A549 (cell line): ENCODE measurements at places on chromosomes 6 and 20.

DNA sequence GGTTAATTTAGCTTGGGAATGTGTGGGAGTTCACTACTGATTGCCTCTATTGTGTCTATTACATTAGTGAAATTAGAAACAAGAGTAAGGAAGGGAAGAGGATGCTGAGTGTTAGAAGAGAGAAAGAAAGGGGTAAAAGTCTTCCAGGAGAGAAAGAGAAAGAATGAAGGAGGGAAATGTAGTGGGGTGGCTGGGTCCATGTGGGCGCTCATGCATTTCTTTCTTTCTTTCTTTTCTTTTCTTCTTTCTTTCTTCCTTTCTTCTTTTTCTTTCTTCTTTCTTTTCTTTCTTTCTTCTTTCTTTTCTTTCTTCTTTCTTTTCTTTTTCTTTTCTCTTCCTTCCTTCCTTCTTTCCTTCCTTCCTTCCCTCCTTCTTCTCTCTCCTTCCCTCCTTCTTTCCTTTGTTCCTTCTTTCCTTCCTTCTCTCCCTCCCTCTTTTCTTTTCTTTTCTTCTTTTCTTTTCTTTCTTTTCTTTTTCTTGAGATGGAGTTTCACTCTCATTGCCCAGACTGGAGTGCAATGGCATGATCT, 16.2 kb upstream of the SALL4 start:
- no peak for DNase-seq

DNA sequence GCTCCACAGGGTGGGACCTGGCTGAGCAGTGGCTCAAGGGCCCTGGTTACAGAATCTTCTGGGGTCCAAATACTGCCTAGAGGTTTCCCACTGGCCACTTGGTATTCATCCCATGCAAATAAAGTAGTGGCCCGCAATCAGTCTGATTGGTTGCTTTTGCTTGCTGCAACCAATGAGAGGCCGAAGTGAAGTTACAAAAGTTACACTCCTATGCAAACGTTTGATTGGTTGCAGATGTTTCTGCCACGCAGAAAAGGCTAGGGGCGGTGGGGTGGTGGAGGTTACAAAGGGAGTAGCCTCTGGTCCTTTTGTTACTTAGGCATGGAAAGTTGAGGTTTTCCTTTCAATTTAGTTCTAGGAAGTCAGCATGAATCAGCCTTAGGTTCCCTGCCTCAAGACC, 3.6 kb upstream of the NHLRC1 start:
- no peak for DNase-seq

- no peak for DNase-seq
Observed at GRCh38 chr6:54134935-54135334, 23.7 kb downstream of the MLIP start.

DNA sequence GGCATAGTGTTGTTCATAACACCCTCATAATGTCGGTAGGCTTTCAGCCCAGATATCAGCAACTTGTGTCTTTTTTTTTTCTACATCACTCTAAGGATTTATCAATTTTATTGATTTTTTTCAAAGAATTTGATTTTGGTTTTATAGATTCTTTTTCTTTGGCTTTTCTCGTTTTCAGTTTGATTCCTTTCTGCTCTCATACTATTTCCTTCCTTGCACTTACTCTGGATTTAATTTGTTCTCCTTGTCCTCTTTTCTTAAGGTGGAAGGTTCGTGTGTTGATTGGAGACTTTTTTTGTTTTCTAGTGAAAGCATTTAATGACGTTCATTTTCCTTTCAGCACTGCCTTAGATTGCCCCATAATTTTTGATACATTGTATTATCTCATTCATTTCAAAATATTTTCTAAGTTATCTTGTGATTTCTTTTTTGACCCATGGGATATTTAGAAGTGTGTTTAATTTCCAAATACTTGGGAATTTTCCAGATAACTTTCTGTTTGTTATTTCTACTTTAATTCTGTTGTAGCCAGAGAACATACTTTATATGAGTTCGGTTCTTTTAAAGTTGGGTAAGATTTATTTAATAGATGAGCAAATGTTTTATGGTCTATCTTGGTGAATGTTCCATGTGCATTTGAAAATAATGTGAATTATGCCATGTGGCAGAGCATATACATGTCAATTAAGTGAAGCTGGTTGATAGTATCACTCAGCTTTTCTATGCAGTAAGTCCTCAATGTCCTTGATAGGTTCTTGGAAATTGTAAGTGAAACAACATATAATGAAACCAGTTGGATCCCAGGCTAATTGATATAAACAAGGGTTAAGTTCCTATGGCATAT, 62.8 kb downstream of the IRF4 start:
- no peak for DNase-seq

- peak; percentile 96 for DNase-seq
Observed at GRCh38 chr6:10886691-10887502, at the start of gene SYCP2L. Gene SYCP2L (plus strand): TSS chr6:10887052. CDS start chr6:10887127, 75 bp downstream.

DNA sequence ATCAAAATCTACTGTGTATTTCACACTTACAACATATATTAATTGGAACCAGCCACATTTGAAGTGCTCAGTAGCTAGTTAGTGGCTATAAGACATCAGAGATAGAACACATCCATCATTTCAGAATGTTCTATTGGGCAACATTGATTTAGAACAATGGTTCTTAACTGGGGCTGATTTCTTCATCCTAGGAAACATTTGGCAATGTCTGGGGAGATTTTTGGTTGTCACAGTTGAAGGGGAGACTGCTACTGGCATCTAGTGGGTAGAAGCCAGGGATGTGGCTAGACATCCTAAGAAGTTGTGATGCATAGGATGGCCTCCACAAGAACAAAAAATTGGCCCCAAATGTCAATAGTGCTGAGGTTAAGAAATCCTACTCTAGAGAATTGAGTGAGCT, 132.5 kb downstream of the OLIG3 start:
- DNase-seq: no peak

- no peak for DNase-seq
Observed at GRCh38 chr20:35497780-35498189, 31.7 kb downstream of the C20orf173 start.

DNA sequence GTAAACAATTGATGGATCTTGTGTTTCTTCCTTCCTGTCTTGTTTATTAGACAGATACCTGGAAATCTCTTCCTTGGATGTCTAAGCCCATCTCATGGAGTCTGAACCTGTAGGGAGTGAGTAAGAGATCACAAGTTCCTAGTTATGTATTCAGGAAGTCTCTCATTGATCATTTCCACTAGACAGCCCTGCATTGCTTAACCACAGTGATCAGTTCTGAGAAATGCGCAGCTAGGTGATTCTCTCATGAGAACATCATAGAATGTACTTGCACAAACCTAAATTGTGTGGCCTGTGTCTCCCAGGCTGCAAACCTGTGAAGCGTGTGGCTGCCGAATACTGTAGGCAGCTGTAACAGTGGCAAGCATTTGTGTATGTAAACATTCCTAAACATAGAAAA, 39.1 kb downstream of the FAM120B start:
- DNase-seq: no peak

GRCh38 chr20:10547276-10548114, 112.4 kb downstream of the SLX4IP start:
- no peak for DNase-seq

DNA sequence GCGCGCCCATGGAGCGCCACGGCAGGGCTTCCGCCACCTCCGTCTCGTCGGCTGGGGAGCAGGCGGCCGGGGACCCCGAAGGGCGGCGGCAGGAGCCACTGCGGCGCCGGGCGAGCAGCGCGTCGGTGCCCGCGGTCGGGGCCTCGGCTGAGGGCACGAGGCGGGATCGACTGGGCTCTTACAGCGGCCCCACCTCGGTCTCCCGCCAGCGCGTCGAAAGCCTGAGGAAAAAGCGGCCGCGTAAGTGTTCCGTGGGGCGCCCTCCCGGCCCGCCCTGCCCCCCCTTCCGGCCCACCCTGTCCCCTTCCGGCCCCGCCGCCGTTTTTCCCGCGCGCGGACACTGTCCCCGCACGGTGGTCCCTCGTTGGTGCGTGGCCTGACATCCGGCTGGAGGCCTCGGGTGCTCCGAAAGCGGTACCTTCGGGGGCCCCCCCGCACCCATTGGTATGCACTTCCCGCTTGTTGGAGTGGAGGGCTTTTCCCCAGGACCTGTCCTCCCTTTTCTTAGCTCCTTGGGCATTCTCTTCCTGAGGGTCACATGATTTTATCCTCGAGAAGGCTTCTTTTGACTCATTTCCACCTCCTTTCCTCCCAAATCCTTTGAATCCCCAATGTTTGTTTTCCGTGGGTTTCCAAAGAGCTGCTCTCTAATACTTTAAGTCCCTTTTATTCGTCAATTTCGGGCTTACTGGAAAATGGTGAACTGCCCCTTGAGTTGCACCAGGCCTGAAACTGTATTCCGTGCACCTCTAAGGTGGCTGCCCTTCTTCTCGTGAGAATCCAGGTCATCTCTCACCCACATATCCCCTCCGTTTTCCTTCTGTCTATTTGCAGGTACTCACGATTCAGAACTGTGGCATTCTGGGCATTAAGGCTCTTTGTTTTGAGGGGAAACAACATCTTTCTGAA, 556 bp downstream of the PANK2 start:
- DNase-seq: peak; percentile 49

- no peak for DNase-seq
Observed at GRCh38 chr6:169858293-169858934, 107.0 kb downstream of the ERMARD start.

DNA sequence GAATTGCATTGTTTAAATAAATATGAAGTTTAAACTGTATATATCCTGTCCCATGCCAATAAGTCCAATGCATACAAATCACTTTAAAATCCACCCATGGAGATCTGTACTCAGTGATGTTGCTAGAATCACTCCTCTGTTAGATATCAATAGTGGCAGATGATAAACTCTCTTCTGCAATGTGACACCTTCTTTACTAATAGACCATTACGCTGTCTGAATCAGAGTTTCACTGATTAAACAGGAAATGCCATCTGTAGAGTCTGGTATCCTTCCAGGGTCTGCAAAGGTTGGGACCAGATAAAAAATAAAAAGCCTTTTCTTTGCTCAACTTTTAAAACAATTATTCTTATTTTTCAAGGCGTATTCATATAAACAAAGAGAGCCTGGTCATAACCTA, 134.5 kb downstream of the EDN3 start:
- no peak for DNase-seq

DNA sequence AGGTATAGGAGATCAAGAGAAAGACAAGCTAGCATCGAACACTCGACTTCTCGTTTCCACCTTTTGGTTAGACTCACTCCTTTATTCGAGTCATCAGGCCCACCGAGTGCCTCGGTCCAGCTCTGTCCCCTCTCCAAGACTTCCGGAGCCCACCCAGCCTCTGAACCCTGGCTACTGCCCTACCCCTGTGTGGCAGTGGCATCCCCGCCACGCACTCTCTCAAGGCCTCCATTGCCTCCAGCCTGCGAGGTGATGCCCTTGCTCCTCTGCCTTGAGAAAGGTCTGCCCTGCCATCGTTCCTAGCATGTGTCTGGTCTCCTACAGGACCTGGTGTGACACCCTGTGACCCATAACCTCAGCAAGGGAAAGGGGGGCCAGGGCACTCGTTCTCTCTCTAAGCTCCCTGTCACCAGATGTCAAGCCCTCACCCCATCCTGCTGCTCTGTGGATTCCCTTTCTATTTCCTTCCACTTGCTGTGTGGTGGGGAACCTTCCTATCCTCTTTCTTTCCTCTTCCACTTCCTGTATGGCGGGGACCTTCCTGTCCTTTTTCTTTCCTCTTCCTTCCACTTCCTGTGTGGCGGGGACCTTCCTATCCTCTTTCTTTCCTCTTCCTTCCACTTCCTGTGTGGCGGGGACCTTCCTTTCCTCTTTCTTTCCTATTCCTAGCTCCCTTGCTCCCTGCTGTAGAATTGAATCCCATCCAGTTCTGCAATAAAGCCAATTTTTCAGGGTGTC, 44.7 kb upstream of the QKI start:
- DNase-seq: no peak

- no peak for DNase-seq
Observed at GRCh38 chr20:1403624-1404023, 10.8 kb upstream of the FKBP1A start.

- no peak for DNase-seq
Observed at GRCh38 chr20:51784299-51784698, 16.1 kb upstream of the ATP9A start.

DNA sequence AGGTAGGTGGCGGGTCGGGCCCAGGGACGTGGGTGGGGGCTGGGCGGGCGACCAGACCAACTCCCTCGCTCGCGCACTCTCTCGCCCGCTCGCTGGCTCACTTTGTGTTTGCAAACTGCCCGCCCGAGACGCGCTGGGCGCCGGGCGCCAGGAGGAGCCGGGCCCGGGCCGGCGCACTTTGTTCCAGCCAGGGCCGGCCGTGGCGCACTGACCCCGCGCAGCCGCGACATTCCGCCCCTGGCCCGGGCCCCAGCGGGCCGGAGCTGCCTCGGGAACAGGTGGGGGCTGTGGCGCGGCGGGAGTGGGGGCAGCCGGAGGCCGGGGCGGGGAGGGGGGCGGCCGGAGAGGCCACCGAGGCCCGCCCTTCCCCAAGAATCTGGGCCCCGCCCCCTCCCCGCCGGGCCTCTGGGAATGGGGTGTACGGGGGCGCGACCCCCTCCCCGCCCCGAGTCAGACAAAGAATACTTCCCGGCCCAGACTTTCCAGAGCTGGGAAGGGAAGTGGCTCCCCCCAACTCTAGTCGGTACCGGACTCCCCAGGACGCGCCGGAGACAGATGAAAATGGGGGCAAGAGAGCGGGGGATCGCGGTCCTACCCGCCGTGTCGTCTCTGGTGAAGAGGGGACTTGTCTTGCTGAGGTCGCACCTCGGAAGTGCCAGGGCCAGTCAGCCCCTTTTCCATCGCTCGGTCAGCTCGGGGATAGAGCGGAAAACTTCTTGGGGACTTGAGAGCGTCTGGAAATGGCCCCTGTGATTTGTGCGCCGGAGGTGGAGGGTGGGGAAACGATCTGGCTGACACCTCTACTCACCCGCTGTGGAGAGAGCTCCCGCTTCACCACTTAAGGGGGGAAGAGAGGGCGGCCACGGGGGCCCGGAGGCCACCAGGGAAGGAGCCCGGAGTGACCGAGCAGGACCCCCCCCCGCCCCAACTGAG, 951 bp downstream of the FOXP4 start:
- DNase-seq: peak; percentile 20

DNA sequence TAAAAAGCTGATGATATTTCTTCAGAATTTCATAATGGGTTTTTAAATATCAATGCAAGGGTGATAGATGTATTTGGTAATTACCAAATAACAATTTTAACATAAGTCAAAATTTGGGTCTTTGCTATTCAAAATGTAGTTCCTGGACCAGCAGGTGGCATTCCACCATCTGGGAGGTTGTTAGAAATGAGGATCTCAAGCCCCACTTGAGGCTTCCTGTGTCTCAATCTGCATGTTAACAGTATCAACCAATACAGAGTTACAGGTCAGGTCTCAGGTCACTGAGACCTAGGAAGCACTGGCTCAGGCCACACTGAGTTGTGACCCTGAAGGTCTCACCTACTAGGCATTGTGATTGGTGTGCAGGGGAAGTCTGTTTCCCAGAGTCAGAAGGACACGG, 57.2 kb upstream of the MTRF1L start:
- peak; percentile 9 for DNase-seq
